ENCODE measurements at places on chromosomes 5 and 9.

DNA sequence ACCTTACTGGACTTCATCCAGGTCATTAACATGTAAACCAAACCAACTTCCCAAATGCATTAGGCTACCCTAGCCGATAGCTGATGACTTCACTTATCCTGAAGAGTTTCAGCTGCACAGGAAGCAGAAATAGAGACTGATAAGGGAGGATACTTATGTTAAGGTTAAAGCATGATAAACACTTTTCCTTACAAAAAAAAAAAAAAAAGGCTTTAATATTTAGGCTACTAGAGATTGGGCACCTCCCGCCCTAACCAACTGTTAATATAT is 1.6 kb upstream of the MEF2C start:
- no peak for DNase-seq

DNA sequence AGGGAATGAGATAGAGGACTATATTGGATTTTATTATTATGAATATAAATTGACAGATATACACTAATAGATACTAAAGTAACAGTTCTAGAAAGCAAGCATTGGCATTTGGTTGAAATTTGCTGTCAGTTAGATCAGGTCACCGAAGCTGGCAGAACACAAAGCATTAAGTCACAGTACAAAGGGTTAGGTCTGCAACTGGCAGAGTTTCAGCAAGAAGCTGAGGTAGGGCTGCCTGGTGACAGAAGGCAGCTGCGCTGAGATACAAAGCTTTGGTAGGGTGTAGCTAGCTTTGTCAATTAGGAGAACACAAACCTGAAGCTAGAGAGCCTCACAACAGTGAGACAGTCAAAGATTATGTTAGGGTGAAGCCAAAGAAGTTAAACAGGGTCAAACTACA is 6.3 kb upstream of the CSNK1G3 start:
- DNase-seq, result no peak

GRCh38 chr5:84632418-84632817 is 247.7 kb upstream of the EDIL3 start:
- no peak for DNase-seq

- DNase-seq, result no peak
Measured at GRCh38 chr9:116286297-116286696, 132.7 kb downstream of the PAPPA start.

GRCh38 chr5:115372146-115372545 is 75.7 kb upstream of the CCDC112 start:
- DNase-seq, result no peak

- no peak for DNase-seq
Measured at GRCh38 chr9:124366476-124367220, 48.6 kb downstream of the PSMB7 start.

- no peak for DNase-seq
Measured at GRCh38 chr5:117615226-117615625, 1040.6 kb upstream of the SEMA6A start.
